ENCODE measurements at places on chromosomes 16 and 17. TPM values are rescaled to one million over a fixed set of nuclear protein-coding genes. Genes with fewer than 3 reads are reported as not detected.
A peak's percentile ranks its signal among the peaks of the same experiment; 100 is the strongest.

DNA sequence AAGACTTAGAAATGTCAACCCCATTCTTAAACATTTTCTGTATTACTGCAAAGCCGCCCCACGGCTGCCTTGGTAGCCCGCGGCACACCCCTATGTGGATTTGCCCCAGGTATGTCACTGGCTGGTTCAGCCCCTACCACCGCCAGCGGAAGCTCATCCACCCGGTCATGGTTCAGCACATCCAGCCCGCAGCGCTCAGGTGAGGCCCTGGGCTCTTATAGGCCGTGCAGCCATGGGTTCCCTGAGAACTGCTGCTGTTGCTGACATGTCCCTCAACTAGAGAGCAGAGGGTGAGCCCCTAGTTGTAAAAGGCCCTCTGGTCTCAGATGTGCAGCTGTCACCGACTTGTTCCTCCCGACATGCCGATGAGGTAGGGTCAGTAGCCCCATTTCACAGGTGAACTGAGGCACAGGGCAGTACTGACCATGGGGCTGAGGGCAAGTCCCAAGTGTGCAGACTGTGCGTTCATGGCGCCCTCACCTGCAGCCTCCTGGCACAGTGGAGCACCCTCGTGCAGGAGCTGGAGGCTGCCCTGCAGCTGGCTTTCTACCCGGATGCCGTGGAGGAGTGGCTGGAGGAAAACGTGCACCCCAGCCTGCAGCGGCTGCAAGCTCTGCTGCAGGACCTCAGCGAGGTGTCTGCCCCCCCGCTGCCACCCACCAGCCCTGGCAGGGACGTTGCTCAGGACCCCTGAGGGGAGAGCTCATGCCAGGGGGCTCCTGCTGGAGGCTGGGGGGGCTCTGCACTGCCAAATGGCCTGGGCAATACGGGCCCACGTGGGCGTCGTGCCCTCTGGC, 8.7 kb downstream of the CYBC1 start:
- DNase-seq = no peak
- H3K4me1 ChIP-seq = peaks cover 59% of the 10 kb centered on the region
- H3K4me3 ChIP-seq = no peak overlapping the region
- H3K36me3 ChIP-seq = no peaks in the 10 kb centered on the region

The CDYL2 gene
- total RNA-seq = 7.8 TPM

GRCh38 chr17:67994817-67995569, 1.3 kb downstream of the C17orf58 start:
- peak; percentile 50 for DNase-seq
- no peaks in the 10 kb centered on the region for H3K27me3 ChIP-seq
- H3K27ac ChIP-seq = no peak overlapping the region
- no peaks in the 10 kb centered on the region for H3K36me3 ChIP-seq

DNA sequence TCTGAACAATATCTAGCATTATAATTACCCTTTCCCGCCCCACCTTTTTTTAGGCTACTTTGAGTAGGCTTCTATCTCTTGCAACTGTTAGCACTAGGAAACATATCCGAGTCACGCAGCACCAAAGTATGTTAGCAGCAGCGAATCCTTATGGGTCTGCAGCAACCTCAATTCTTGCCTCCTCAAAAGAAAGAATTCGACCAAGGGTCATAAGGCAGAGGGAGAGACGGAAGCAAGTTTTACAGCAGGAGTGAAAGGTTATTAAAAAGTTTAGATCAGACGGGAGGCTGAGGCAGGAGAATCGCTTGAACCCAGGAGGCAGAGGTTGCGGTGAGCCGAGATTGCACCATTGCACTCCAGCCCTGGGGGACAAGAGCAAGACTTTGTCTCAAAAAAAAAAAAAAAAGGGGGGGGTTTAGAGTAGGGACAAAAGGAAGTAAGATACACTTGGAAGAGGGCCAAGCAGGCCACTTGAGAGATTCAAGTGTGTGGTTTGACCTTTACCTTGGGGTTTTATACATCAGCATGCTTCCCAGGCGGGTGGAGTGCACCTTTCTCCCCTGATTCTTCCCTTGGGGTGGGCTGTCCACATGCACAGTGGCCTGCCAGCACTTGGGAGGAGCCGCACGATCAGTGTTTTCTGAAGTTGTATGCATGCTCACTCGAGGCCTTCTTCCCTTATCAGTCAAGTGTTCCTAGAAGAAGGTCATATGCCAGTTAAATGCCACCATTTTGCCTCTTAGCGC, 67.7 kb downstream of the HLF start:
- no peak for DNase-seq
- H3K27ac ChIP-seq = no peak overlapping the region
- no peaks in the 10 kb centered on the region for H3K4me1 ChIP-seq
- H3K27me3 ChIP-seq = no peaks in the 10 kb centered on the region

GRCh38 chr16:56193951-56194726, 2.9 kb downstream of the GNAO1 start:
- H3K27me3 ChIP-seq = peaks cover 29% of the 10 kb centered on the region
- H3K27ac ChIP-seq = no peak overlapping the region
- H3K4me3 ChIP-seq = no peak overlapping the region
- no peaks in the 10 kb centered on the region for H3K36me3 ChIP-seq
- DNase-seq = peak; percentile 83

DNA sequence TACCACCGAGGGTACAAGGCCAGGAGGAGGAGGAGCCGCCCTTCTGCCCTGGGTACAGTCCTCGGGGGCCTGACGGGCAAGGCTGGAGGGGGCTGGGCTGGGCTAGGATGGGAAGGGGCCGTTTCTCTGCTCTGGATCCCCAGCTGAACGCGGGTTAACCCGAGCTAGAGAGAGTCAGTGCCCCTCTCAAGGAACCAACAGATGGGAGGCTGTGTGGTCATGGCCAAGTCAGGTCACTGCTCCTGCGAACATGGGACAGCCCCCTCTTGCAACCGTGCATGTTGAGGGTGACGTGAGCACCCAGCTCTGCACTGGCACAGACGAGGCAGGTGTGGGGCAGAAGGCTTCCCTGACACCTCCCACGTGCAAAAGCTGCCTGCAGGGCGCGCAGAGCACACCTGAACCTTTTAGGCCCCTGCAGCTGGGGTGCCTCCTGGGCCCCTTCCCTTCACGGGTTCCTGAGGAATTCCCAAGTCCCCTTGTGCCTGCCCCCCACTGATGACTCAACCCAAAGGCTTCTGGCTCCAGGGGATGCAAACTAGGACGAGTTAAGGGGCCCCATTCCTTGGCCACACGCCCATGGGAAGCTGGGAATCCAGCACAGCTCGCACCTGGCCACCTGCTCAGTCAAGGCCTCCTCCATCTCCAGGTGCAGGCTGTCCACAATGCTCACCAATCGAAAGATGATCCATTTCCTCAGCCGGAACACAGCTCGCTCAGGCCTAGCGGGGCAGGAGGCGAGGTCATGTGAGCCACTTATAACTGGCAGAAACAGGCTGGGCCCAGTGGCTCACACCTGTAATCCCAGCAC, 6.3 kb downstream of the MYBBP1A start:
- DNase-seq = peak; percentile 5
- H3K4me1 ChIP-seq = peaks cover 5% of the 10 kb centered on the region
- H3K27ac ChIP-seq = no peak overlapping the region
- H3K27me3 ChIP-seq = no peaks in the 10 kb centered on the region
- no peak overlapping the region for H3K4me3 ChIP-seq

DNA sequence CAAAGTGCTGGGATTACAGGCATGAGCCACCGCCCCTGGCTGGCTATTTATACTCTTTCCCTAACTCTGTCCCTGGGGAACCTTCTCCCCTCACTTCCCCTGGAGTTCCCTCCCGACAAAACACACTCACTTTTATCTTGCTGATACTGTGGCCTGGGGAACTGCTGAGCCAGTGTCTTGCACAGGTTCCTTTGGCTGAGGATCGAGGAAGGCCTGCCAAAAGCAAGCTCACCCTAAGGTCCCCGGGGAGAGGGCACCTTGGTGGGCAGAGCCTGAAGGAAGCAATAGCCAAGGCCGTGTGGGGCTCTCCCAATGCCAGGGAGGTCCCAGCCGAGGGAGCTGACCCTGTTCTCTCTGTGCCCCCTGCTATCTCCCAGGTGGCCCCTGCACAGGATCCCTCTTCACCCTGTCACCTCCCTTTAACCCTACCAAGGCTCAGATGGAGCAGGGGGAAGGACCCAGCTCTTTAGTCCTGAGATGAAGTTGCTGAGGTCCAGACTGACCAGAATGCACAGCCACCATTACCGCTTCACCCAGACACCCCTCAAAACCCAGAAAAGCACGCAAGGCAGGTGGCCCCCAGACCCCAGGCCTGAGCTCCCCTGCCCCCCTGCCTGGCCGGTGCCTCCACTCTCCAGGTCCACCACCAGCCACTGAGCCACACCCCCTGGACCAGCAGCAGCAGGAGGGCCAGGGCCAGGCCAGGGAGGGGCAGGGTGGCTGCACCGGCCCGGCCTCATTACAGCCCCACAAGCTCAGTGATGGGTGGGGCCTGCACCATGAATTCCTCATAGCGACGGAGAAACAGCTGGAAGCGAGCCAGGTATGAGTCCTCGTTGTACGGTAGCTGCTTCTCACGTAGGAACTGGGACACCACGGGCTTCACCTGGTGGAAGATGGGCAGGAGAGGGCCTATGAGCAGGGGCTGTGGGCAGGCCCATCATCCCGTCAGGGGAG, 5.1 kb upstream of the FDXR start:
- no peaks in the 10 kb centered on the region for H3K27me3 ChIP-seq
- DNase-seq = peak; percentile 65
- H3K27ac ChIP-seq = peak overlapping the region; percentile 64
- H3K4me1 ChIP-seq = peaks cover 49% of the 10 kb centered on the region

DNA sequence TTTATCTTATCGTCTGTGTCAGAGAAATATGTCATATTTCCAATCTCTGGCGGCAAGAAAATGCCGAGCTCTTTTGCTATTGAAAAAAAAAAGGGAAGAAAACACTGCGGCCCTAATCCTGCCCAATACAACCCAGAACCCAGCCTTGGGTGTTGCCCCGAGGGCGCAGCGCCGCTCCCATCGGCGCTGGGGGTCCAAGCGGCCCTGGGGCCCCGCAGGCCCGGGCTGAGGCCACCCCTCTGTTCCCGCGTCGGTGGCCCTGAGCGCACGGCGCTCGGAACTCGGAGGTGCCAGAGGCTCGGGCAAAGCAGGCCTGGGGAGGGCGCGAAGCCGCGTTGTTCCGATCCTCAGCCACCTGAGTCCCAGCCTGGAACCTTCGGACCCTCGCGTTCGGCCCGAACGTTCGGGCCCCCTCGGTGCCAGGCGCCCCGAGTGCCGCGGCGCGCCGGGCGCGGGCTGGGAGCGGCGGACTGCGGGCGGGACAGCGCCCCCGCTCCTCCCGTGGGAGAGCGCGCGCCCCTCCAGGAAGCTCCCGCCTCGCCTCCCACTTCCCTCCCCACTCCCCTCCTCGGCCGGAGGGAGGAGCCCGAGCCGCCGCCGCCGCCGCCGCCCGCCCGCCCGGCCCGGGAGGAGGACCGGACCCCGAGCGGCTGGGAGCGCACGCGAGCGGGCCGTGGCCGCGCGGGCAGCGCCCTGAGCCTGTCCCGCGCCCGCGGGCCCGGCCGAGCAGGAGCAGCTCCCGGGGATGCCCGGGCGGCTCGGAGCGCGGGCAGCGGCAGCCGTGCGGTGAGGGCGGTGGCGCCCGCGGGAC, at the start of gene CPNE2:
TSS of gene CPNE2 (plus strand) at position 609 of the 811 bp plus-strand sequence. CDS start 18,160 bp downstream, outside the sequence.
- H3K4me1 ChIP-seq = peaks cover 22% of the 10 kb centered on the region
- H3K27me3 ChIP-seq = no peaks in the 10 kb centered on the region
- H3K27ac ChIP-seq = peak within 1 kb of the TSS; percentile 67
- peak; percentile 60 for DNase-seq
- no peaks in the 10 kb centered on the region for H3K36me3 ChIP-seq

DNA sequence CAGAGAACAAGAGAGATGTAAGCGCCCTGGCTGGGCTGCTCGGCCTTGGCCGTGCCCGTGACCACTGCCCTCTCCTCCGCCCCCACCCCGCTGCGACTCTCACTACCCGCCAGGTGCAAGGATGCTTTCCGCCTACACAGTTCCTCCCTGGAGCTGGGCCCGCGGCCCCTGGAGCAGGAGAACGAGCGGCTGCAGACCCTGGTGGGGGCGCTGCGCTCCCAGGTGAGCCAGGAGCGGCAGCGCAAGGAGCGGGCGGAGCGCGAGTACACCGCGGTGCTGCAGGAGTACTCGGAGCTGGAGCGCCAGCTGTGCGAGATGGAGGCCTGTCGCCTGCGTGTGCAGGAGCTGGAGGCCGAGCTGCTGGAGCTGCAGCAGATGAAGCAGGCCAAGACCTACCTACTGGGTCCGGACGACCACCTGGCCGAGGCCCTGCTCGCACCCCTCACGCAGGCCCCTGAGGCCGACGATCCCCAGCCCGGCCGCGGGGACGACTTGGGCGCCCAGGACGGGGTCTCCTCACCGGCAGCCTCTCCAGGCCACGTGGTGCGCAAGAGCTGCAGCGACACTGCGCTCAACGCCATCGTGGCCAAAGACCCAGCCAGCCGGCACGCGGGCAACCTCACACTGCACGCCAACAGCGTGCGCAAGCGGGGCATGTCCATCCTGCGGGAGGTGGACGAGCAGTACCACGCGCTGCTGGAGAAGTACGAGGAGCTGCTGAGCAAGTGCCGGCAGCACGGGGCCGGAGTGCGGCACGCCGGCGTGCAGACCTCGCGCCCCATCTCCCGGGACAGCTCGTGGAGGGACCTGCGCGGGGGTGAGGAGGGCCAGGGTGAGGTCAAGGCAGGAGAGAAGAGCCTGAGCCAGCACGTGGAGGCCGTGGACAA, 9.2 kb upstream of the MRPL58 start:
- no peaks in the 10 kb centered on the region for H3K36me3 ChIP-seq
- H3K4me1 ChIP-seq = no peaks in the 10 kb centered on the region
- H3K27me3 ChIP-seq = no peaks in the 10 kb centered on the region
- H3K27ac ChIP-seq = no peak overlapping the region
- H3K4me3 ChIP-seq = no peak overlapping the region

DNA sequence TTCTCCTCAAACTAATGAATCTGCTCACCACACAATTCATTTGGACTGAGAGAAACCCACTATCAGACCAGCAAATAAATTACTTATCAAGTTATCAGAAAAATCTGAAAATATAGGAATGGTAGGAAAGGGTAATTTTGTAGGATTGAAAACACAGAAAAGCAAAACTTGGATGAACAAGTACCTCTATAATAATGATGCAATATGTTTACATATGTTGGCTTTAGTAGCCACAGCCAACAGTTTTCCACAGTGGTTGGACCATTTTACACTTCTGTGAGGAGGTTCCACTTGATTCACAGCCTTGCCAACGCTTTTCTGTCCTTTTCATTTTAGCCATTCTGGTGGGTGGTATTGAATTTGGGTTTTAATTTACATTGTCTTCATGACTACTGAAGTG, 10.6 kb upstream of the GINS3 start:
- no peaks in the 10 kb centered on the region for H3K4me1 ChIP-seq
- no peaks in the 10 kb centered on the region for H3K27me3 ChIP-seq
- no peak overlapping the region for H3K4me3 ChIP-seq
- no peaks in the 10 kb centered on the region for H3K36me3 ChIP-seq
- no peak for DNase-seq

All from body of pancreas (tissue), 4 donors.